Mononuclear cell (primary cell): ENCODE measurements at places on chromosomes 5 and 9. TPM values are rescaled to one million over a fixed set of nuclear protein-coding genes. Genes with fewer than 3 reads are reported as not detected.

MCIDAS gene
- total RNA-seq = not detected

HSD17B3 gene
- total RNA-seq = not detected

KCNV2 gene
- not detected for total RNA-seq

TTC23L gene
- 0.10 TPM for total RNA-seq

TMC1 gene
- 0.52 TPM for total RNA-seq

SLC25A2 gene
- total RNA-seq = 0.73 TPM

LCN9 gene
- not detected for total RNA-seq

LHX3 gene
- not detected for total RNA-seq

EDIL3 gene
- total RNA-seq = 0.10 TPM

RASEF gene
- total RNA-seq = under 0.01 TPM
